HepG2 (cell line): ENCODE measurements at places on chromosomes 7 and 10. TPM values are rescaled to one million over a fixed set of nuclear protein-coding genes. Genes with fewer than 3 reads are reported as not detected.

DNA sequence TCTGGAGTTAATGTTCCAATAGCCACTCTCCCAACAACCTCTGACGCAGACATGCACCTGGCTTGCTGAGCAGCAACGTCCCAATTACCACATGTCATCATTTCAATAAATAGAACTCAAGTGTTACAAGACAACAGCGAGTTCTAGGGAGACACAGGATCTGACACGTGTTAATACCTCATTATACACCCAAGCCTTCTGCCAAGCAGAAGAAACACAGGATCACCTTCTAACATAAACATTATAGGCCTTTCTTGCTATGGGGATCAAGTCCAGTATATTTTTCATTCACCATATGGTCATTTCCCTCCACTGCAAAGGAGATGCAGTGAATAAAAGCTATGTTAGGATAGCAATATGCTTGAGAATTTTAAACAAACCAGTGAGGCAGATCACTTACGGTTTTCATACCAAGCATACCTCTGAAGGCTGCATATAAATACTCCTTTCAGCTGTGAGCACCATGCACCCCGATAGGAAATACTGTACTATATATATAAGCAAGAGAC is 74.2 kb downstream of the JAZF1 start:
- DNase-seq, result no peak

GRCh38 chr7:102222445-102222844 is 64.2 kb upstream of the SH2B2 start:
- no peak for DNase-seq

DNA sequence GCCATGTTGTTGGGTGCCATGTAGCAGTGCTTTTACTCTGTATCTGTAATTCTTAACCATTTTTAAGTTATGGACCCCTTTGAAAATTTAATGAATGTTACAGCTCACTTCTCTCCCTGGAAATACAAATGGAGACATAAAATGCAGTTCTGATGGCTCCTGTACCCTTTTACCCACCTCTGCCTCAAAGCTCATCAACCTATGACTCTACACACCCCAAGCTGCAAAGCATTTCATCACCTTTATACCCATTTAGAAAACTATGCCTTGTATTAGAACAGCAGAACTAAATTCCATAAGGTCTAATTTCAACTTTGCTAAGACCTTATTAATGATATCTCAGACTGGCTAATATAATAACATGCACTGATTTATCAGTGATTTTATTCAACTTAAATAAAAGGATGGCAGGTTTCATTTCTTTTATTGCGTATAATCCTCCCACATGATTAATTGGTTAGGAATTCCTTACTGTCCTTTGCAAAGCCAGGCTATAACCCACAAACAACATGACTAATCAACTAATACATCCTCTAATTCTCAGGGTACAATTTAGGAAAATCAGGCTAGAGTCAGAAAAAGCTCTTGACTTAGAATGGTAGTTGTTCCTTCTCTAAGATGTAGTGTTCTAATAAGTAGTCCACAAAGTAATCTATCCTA is 68.1 kb downstream of the CPEB3 start:
- DNase-seq, result no peak

DNA sequence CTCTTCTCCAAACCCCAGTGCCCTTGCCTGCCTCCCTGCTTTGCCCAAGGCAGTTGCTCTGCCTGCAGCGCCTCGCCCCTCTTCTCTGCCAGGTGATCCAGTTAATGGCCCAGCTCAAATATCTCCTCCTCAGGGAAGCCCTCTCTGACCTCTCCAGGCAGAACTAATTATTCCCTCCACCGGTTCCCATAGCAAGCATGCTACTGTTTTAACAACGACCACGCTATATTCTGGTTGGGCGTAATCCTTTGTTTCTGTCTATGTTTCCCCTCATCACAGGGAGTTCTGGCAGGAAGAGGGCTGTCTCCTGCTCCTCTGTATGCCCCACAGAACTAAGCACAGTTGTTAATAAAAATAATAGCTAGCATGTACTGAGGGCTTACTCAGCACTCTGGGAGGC is 36.8 kb upstream of the R3HCC1L start:
- no peak for DNase-seq

The ZNF804B gene
- total RNA-seq, result not detected in 2 replicates

The ABCA13 gene
- not detected in 2 replicates for total RNA-seq

The FAM221A gene
- not detected in 2 replicates for total RNA-seq
